ENCODE measurements at places on chromosomes 12 and 14. TPM values are rescaled to one million over a fixed set of nuclear protein-coding genes. Genes with fewer than 3 reads are reported as not detected.

DNA sequence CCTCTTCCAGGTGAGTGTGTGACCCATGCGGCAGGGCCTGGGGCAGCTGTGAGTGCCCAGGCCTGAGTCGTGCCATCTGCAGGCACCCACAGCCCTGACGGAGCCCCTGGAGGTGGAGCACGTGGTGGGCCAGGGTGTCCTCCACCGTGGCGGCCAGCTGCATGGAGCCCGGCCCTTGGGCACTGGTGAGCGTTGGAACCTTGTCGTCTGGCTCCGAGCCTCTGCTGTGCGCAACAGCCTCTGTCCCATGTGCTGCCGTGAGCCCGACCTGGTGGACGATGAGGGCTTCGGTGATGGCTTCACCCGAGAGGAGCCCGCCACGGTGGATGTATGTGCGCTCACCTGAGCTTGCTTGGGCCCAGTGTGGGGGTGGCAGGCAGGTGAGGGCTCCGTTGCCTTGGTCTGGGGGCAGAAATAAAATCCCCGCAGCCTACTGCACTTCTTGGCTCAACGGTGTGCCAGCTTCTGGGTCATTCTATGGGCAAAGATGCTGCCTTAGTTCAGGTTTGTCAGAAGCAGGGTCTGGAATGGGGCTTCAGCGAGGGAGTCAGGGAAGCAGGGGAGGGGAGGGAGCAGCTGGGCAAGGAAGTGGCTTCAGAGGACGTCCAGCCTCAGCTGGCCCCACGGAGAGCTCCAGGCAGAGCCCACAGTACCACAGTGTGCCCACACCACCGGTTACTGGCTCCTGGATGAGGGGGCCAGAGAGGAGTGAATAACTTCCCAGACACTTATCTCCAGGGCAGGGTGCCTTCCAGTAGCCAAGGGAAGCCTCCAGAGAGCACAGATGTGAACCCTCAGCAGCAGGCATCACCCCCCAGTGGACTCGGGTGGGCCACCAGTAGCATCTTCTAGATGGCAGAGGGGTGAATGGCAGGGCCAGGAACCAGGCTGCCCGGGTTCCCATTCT, 1.2 kb upstream of the ARL6IP4 start:
- DNase-seq = peak; percentile 77

- no peak for DNase-seq
Measured at GRCh38 chr14:104359301-104359968, 220.1 kb upstream of the C14orf180 start.

GRCh38 chr12:53626702-53627169, 554 bp upstream of the ATF7 start:
- DNase-seq = no peak

The ACSM4 gene
- total RNA-seq = not detected

GRCh38 chr12:22431693-22432251, 97.3 kb upstream of the ST8SIA1 start:
- DNase-seq = no peak

The FGF23 gene
- not detected for total RNA-seq

DNA sequence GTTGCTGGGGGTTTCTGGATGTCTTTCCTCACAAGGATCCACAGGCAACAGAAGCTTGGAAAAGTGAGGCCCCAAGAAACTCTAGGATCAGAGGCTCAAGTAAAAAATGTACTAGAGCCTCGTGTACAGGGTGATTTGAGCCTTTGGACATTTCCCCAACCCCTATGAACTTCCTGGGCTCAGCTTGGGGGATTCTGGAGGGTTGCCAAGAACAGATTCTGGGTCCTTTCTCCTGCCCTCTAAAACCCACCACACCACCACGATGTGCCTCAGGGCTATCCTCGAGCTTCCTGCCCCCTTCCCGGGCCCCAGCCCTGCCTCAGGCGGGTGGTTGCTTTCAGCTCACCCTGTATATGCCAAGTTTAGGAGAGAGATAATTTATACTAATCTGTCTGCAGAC, 583 bp downstream of the FAM186B start:
- DNase-seq = no peak

DNA sequence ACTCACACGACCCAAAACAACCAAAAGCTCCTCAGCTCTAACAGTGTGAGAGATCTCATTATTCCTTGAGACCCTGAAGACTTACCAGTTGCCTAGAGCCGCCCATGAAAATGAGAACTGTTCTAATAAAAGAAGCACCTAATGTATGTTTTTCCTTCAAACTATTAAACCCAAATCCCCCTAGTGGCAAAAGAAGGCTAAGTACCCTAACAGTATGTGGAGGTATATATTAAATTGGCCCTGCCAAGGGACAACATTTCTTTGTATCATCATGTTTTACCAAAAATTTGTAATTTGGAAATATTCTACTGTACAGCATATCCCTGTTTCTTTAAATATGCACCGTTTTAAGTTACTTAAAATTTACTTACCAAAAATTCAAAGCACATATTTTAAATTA, 38.0 kb upstream of the PPFIA2 start:
- DNase-seq = no peak

DNA sequence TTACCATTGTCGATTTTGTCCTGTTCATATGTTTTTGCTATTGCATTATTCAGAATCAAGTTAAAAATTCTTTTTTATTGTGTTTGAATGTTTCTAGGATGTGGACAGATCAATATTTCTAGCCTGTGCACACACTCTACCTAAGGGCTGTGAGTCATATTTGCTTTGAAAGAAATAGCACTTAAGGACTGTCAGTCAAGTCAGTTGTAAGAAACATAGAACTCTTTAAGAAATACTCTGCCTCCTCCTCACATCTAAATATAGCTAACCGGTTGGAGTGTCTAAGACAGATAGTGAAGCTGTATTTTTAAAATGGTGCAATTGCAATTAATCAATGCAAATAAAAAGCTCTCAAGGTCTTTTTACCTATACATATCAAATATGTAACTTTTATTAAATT, 17.9 kb upstream of the MGST1 start:
- DNase-seq = no peak

- no peak for DNase-seq
Measured at GRCh38 chr12:65156366-65156841, 13.0 kb upstream of the LEMD3 start.

DNA sequence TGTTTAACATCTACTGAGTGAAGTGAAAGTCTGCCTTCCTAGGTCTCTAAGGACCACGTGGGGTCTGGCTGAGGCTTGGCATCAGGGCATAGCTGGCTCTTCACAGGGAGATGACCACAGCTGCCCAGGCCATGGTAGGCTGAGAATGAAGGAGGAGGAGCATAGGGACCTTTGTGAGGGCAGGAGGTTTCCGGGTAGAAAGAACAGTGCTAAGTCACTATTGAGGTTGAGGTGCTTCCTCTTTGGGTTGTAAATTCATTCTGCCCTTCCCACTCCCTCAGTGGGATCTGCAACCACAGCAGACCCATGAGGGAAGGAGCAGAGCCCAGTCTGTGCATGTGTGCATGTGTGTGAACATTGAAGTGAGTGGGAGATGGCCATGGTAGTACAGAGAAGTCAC, 909.6 kb downstream of the VRK1 start:
- no peak for DNase-seq

Measured in pancreas (tissue), 10 donors.